ENCODE measurements at places on chromosomes 2 and 18.

- DNase-seq = no peak
Measured at GRCh38 chr2:119227346-119227745, 3.7 kb downstream of the STEAP3 start.

DNA sequence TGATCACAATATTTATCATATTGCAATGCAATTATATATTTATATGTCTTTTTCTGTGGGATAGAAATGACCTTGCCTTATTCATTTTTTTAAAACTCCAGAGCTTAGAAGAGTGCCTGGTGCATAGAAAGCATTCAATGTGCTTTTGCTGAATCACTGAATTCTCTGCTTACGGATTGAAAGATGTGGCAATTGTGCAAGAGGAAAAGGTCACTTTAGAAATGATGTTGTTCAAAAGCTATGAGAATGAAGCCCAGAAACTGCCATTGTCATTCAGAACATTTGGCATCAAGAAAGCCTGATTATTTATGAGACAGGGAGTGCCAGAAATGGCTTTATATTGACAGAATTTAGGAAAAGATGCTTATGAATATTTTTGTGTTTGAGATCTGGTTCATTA is 678.6 kb upstream of the CDH2 start:
- no peak for DNase-seq

DNA sequence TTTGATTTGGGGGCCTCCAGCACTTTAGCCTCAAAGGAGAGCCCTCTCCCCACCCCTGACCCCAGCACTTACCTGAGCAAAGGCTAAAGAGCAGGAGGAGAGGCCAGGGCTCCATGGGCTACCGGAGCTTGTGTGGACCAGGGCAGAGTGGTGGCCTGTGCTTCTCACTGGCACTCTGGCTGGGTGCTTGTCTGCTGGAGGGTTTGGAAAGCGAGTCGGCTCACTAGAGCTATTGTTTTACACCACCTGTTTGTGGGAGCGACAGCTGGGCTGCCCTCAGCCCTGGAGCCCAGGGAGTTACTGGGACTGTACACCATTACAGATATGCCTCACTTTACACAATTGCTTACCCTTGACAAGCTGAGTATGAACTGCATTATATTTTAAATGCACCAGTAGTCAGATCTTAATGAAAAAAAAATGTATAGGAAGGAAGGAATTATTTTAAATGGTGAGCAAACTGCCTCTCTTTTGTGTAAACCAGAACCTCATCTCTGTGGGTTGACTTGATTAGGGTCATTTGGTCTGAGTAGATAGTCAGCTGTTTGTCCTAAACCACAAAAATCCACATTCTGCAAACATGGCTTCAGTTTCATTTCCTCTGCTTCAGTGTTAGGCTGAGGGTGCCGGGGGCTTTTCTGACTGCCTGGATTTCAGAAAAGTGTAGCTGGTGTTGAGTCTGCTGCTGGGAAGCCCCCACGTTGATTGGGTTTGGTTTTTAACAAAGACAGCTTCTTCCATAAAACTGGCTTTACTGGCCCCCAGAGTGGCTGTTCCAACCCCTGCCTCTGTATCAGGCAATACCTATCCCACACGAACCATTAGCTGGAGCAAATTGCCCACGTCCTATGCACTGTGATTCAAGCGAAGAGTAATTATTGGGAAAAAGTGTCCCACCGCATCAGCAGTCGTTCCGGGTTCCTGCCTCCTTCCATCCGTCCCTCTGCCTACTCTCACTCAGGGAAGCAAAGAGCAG is at the start of gene CHRNA1:
CHRNA1 (minus strand) TSS at position 193 of the 976 bp plus-strand sequence; CDS start at position 115, 78 bp downstream.
- DNase-seq = no peak

DNA sequence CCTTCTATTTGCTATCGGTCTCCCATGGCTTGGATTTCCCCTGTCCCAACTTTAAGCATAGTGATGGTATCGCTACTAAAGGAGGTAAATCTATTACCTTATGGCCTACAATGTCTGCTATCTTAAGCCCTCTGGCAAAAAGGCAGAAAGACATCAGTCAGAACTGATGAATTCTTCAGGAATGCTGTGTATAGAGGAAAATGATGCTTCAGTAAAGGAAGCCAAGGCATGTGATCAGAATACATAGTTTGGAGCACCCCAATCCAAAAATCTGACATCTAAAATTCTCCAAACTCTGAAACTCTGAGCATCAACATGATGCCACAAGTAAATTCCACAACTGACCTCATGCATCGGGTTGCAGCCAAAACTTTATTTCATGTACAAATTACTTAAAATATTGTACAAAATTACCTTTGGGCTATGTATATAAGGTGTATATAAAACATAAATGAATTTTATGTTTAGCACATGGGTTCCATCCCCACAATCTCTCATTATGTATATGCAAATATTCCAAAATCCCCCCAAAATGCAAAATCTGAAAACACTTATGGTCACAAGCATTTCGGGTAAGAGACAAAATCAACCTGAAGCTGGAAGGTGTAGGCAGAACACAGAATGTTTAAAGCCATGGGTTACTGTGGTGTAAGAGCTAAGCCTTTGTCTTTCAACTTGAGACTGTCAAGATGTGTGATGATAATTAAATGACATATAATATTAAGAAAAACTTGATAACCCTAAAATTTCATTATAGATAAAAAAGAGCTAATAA is 66.2 kb downstream of the CUL3 start:
- DNase-seq = no peak

DNA sequence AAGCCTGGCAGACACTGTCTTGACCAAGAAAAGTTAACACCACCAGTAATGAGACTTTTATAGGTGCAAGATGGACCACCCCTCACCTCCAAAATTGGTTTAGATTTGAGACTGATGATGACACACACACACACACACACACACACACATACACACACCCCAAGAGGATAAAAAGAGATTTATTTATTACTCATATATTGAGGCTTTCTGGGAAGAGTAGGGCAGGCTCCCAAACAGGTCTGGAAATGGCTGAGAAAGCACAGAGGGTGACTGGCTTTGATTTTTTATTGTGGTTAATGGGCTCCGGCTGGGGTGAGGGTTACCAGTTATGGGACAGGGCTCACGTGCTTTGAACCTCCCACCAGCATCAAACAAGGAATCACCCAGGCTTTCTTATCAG is 54.2 kb upstream of the ADAM23 start:
- no peak for DNase-seq

GRCh38 chr2:233381638-233381995 is 27.3 kb downstream of the DGKD start:
- no peak for DNase-seq

DNA sequence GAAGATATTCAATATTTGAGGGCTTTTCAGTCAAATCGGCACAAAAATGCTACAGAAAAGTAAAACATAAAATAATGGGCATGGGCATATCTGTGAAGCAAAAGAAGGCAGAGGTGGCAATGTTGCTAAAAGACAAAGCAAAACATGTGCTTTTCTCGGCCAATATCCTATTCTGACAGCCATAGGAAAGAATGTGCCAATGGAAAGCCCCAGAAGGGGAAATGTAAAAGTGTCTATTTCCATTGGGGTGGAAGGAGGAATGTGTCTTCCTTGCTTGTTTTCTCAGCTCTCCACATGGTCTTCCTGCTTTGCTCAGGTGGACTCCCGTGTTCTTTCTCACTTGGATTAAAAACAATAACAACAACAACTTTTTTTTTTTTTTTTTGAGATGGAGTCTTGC is 13.7 kb upstream of the PER2 start:
- no peak for DNase-seq

GRCh38 chr2:191638079-191638801 is 39.7 kb upstream of the NABP1 start:
- no peak for DNase-seq

GRCh38 chr2:71699428-71699827 is 246.1 kb downstream of the DYSF start:
- DNase-seq = no peak

- peak; percentile 53 for DNase-seq
Measured at GRCh38 chr18:78984941-78985784, 5.5 kb downstream of the SALL3 start.

DNA sequence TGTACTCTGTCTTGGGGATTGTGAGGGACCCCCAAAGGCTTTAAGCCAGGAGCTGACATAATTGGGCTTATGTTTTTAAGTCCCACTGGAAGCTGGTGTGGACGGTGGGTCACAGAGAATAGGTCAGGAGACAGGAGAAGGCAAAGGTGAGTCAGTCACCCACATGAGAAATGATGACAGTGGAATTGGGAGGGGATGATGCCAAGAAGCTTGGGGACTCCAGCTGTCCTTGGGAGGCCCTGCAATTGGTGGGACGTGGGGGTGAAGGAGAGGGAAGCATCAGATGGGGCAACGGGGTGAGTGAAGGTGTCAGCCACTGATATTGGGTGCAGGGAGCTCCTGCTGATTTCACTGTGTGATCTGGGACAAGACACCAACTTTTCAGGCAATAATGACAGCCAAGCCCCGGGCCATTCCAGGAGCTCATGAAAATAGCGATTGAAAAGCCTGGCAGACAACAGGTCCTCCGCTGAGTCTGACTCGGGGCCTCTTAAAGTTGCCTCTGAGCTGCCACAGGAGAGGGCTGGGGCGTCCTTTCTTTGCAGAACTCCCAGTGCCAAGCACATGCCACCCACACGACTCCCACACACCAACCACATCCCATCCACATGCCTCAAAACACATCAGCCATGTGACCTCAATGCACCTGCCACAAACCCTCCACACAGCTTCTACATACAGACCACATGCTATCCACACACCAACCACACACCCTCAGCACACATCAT is 13.4 kb downstream of the TNS1 start:
- no peak for DNase-seq

- DNase-seq = no peak
Measured at GRCh38 chr2:123157016-123157415, 868.1 kb upstream of the CNTNAP5 start.

- DNase-seq = no peak
Measured at GRCh38 chr2:189168856-189169499, 10.6 kb downstream of the COL5A2 start.

DNA sequence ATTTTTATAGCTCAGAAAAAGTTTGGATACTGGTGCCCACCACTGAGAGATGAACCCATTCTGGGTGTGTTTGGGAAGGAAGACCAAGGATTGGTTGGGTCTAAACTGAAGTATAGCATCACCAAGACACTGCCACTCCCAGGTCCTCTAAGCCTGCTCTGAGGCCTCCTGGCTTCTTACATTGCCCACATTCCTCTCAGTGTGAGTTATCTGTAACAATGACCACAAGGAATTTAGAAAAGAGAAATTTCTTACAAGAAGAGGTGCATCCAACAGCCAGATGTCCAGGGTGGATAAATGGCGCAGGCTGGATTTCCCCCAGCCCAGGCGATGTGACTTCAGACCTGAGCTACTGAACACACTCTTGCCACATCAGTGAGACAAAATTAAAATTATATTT is 1.6 kb upstream of the GPR45 start:
- no peak for DNase-seq

DNA sequence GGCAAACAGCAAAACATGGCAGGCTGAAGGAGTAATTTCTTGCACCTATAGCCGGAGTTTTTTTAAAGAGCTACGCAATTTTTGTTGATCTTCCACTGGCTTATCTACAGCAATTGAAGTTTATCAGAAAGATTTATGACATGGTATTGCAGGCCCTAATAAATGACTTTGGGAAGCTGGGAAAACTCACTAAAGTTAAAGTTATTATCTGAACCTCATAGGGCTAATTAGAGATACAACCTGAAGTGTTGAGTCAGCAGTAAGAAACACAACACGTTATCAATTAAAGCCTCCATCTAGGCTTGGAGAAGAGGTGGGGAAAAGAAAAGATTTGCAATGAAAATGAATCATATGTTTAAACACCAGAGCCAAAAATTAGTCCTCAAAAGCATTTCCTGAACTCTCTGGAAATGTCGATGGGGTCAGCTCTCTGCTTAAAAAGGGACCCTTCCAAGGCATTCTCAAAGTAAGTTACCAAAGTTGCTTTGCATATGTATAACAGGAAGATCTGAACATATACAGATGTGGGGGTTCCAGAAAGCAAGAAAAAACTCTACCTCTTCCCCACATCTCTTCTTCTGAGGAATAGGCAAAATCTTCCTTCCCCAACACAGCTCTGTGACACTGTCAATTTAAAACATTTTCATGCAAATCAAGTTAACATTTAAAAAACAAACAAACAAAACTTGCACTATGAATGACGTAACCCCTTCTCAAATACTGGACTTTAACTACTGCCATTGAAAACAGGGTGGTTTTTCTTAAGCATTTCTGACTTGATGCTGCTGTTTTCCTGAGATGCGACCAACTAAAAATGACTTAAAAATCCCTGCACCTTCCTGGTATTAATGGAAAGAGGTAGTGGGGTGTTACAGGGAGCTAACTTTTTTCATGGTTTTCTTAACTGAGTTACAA is 915.6 kb downstream of the NRXN1 start:
- no peak for DNase-seq

DNA sequence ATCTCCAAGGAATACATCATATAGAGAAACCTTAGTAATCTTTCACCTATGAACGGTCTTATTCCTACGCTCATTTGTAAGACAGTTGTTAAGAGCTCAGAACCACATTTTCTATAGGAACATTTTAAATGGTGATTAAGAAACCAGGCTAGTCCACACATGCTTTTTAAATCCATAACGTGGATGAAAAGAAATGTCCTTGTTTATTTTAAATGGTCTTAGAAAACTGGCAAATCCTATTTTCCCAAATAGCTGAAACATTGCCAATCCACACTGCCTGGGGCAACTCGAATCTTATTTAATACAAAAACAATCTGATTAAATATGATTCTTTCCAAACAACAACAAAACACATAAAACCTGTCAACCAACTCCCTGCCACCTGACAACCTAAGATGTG is 23.7 kb downstream of the METTL8 start:
- DNase-seq = no peak

GRCh38 chr2:102601730-102602129 is 17.6 kb upstream of the SLC9A2 start:
- DNase-seq = no peak

GRCh38 chr18:22191923-22192322 is 22.5 kb downstream of the GATA6 start:
- DNase-seq = no peak

DNA sequence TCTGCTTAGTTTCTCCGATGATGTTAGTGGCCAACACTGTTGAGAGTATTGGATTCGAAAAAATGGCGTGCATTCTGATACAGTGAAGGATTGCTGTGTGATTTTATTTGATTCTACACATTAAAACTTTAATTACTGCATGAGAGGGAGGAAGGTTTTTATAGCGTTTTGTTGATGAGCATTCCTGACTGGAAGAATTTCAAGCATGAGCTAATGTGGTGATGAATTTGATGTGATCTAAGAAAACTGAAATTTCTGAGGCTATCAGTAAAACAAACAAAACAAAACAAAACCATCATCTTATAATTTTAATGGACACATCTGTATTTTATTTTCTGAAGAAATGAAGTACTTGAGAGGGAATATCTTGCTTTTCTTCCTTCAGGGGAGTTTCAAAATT is 59.6 kb downstream of the ITGB6 start:
- no peak for DNase-seq

DNA sequence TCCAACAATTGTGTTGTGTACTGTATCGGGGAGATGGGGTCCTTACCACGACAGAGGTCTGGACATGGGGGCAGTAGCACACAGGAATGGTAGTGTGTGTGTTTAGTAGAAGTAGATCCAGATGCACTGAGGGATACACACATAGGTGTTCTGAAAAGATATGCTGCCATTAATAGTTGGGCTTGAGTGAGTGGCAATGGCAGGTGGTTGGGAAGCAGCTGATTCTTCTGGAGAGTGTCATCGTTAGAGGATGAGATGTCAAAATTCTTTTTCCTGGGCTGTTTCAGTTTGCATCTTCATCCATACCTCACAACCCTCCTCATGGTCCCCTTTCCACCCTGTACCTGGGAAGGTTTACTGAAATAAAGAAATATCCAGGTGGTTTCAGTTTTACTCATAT is 66.6 kb downstream of the UGGT1 start:
- no peak for DNase-seq
